NT2/D1 (cell line): ENCODE measurements at places on chromosomes 1 and 21.

DNA sequence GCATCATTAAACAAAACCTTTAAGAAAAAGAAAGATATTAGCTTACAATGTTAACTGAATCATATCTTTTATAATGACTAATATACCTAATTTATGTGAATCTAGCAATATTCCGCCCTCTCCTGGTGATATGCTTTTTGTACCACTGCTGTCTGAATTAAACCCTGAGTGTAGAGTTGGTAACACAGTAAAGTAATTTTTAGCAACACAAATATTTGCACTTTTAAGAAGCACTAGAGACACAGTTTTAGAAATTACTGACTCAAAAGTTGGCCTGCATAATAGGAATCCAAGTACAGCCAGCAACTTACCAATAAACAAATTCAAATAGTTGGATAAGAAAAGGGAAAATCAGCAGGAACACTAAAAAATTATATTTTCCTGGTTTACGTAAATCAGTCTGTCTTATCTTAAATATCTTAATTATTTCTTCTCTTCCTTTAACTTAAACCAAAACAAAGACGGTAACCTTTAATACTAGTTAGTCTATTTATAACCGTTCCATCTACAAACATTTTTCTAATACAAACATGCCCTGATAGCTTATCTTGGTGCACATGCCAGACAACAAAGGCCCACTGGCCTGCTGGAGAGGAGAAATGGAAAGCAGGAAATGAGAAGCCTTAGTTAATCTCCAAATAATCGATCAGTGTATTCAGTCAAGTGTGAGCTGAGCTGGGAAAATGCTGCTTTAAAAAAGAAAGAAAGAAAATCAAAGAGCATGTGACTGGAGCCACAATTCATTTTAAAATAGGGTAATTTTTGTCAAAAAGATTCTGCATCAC is 246.0 kb downstream of the RERE start:
- no peak for DNase-seq

- DNase-seq, result peak; percentile 38
Observed at GRCh38 chr1:51627672-51628071, 10.8 kb downstream of the OSBPL9 start.

GRCh38 chr1:20634594-20635084 is 1.4 kb downstream of the PINK1 start:
- DNase-seq, result no peak

GRCh38 chr1:154769193-154769895 is 100.7 kb downstream of the KCNN3 start:
- DNase-seq, result no peak

DNA sequence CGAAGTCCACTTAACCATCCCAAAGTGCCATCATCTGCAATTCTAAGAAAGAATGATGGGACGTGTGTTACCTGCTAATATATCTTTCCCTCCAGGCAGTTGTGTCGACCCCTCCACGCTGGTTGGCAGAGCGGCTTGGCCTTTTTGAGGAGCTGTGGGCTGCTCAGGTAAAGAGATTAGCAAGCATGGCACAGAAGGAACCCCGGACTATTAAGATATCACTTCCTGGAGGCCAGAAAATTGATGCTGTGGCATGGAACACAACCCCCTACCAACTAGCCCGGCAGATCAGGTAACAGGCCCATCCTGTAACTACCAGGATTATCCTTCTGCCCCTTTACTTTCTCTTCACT is 520 bp downstream of the TARS2 start:
- DNase-seq, result no peak

GRCh38 chr1:40626383-40626770 is 39.1 kb downstream of the RIMS3 start:
- DNase-seq, result no peak

DNA sequence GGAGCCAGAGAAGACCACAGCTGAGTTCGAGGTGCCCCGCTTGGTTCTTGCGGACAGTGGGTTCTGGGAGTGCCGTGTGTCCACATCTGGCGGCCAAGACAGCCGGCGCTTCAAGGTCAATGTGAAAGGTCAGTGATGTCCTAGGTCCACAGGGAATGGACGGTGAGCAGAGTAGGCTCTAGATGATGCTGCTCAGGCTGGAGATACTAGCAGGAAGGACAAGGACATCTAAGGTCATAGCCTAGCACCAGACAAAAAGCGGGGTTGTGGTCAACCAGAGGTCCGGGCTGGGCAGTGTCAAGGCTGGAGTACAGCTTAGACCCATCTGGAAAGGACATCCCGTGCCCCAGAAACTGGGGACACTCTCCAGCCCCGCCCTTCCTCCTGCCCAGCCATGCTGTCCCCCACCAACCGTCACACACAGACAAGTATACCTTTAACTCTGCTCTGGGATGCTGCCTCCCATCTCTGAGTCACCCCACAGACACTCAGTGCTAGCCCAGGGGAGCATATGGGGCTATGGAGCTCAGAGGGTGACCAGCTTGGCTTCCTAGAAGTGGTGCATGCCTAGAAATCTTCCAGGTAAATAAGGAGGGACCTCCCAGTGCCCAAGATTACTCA is 8.7 kb downstream of the TIE1 start:
- DNase-seq, result no peak

DNA sequence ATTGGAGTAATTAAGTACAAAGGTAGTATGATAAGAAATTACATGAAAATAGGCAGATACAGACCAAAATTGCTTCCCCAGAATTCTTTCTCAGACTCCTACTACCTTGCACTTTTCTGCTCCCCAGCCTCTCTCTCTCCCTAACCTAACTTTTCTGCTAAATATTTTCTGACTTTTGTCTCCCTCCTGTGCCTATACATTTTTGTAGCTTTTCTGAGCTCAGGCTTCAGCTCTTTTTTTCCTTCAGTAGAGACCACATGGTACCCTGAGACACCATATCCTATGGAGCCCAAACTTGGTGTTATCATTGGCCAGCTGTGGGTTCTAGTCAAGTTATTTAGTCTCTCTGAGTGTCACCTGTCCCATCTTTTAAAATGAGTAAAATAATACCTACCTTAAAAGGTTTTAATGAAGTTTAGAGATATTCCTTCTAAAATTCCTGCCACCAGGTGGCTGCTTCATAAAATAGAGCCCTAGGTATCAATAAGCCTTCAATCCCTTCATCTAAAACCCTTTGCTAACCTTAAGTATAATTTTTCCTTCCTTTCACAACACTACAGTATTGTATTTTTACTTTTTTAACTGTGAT is 237.6 kb upstream of the DUSP10 start:
- DNase-seq, result no peak

DNA sequence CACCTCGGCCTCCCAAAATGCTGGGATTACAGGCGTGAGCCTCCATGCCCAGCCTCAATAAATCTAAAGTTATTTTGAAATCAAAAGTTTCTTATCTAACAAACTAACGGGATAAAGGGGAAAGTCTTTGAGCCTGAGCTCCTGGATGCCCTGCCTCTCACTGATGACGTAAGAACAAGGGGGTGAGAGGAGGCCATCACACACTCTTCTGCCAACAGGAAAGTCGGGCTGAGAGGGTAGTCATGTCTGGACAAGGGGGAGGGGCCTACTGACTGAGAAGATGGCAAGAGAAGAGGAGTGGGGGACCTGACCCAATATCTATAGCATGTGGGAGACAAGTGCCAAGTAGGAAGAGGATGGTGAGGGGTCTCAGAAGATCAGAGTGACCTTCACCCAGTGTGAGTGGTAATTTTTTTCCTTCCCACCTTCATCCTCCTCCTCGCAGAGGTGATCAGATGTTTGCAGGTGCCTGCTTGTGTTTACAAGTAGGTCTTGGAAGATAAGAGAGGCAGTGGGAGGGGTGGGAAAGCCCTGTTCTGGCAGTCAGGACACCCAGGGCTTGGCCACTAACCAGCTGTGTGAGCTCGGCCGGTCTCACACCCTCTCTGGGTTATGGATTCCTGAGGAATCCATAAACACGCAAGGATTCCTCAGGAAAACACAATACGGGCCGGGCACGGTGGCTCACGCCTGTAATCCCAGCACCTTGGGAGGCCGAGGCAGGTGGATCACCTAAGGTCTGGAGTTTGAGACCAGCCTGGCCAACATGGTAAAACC is 9.6 kb downstream of the UQCRHL start:
- DNase-seq, result no peak

GRCh38 chr21:26406526-26406925 is 166.6 kb downstream of the CYYR1 start:
- no peak for DNase-seq

DNA sequence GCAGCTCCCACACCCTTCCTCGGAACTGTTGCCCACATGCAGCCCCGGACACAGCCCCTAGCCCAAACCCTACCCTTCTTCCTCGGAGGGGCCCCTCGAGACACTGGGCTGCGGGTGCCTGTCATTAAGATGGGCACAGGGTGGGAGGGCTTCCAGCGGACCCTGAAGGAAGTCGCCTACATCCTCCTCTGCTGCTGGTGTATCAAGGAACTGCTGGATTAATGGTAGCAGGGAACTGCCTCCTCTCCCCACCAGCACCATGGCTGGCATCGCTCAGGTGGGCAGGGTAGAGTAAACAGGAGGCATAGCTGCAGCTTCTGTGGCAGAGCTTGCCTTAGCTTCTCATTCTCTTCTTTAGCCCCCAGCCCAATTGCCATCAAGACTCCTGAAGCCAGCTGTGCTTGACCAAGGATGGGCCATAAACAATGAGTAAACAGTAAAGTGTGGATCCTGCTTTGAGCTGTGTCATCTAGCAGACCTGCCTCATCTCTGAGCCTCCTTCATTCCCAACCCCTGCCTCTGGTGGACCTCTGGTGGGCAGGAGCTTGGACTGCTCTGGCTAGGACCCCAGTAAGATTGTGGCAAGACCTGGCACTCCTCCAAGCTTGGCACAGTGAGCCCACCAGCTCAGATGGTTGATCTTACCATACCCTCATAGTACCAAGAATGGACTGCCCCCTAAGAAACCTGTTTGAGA is at the start of gene LENEP:
Gene LENEP, plus strand, starts transcription at position 15 of the 697 bp plus-strand sequence. Its CDS starts 22 bp downstream, at position 37.
- DNase-seq, result no peak

- no peak for DNase-seq
Observed at GRCh38 chr1:43466403-43466802, 12.7 kb upstream of the HYI start.

DNA sequence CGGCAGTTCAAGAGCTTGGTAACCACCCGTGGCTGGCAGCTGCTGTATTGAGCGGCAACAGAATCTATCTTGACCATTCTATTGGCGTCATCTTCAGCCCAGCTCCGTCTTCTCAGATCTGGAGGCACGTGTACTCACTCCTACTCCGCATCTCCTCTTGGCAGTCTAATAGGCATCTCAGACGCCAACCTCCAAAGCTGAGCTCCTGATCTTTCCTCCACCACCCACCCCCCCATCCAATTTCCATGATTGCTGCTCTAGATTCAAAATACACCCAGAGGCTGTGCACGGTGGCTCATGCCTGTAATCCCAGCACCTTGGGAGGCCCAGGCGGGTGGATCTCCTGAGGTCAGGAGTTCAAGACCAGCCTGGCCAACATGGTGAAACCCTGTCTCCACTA is 84.6 kb upstream of the CASZ1 start:
- no peak for DNase-seq

DNA sequence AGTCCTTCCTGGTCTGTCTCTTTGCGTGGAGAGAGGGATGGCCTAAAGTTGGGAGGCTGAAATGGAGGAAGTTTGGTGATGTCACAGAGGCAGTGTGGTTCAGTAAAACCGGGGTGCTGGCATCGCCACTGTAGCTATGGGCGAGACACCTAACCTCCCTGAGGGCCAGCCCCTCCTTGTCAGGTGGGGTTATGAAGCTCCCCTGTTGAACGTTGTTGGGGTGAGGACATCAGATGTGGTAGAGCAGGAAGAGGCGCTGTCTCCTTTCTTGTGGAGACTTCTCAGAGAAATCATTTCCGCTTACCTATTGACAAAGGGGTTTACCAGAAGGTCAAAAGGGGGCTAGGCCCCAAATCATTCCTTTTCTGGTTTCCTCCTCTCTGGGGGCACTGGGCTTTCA is 294.7 kb downstream of the SIPA1L2 start:
- DNase-seq, result no peak

GRCh38 chr21:37965088-37965805 is 49.0 kb upstream of the KCNJ6 start:
- no peak for DNase-seq

DNA sequence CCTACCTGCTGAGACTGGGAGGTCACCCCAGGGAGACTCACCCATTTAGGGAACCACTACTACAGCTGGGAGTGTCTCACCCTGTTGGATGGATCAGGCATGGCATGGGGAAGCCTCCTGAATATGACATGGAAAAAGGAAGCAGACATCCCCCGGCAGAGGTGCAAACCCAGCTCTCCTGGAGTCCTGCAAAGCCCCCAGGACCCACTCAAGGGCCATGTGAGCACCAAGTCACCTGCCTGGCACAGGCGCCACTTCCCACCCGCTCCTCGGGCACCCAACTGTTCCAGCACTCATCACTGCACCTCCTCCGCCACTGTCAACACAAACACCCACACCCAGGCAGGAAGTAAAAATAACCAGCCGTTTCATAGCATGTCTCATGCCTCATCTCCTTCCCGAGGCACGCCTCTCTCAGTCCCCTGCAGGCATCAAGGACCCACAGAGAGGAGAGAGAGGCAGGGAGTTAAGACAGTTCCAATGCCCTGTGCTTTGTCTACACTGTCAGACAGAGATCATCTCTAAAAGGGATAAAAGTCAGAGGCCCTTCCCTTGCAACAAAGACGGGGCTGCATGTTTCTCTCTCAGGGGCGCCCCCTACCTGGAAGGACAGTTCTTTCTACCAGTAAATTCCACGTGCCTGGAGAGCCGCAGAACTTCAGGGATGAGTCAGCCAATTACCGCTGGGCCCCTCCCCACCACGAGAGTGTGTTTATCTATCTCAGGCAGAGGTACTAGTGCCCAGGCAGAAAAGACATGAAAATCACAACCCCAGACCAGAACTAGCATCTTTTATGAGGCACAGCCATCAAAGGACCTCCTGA is 150.1 kb upstream of the SOD1 start:
- DNase-seq, result peak; percentile 71

DNA sequence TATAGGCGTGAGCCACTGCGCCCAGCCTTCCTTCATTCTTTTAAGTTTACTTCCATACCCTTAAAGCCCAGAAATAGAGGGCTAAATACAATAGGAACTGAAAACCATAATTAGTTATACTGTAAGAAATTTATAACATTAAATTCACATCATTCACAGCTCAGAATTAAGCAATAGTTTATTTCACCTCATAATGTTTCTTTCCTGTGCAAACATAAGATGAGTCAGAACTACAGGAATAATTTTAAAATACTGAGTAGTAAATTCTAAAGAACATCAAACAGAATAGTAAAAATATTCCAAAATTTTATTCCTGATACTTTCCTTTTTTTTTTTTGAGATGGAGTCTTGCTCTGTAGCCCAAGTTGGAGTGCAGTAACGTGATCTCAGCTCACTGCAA is 24.1 kb downstream of the POGZ start:
- DNase-seq, result no peak

DNA sequence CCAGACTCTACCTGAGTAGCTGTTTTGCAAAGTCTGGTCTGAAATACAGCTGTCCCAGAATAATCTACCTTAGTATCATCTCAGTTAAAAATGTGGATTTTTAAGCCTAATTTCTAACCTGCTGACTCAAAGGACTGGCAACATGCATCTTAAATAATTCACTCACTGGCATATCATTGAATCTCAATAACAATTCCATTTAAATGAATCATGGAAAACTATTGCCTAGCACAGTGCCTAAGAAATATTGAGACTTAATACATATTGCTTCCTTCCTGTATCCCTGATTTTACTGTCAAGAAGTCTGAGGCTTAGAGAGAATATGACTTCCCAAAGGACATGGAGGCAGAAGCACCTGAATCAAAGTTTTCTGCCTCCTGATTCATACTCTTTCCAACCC is 3.1 kb downstream of the CCDC190 start:
- no peak for DNase-seq

- no peak for DNase-seq
Observed at GRCh38 chr1:16318555-16318954, 33.7 kb downstream of the FBXO42 start.
